MM.1S (cell line): ENCODE measurements at places on chromosomes 3 and 15.

GRCh38 chr15:41561777-41562145, 2.7 kb downstream of the TYRO3 start:
- no peak for DNase-seq

- DNase-seq, result no peak
Measured at GRCh38 chr15:38145651-38146111, 107.0 kb upstream of the SPRED1 start.

GRCh38 chr3:50539356-50540286, 27.9 kb downstream of the C3orf18 start:
- no peak for DNase-seq

- DNase-seq, result no peak
Measured at GRCh38 chr15:23758891-23759290, 71.8 kb upstream of the NDN start.

- no peak for DNase-seq
Measured at GRCh38 chr3:53817809-53818208, 28.4 kb downstream of the CHDH start.

GRCh38 chr3:122952520-122952919, 75.0 kb downstream of the SEMA5B start:
- DNase-seq, result no peak

DNA sequence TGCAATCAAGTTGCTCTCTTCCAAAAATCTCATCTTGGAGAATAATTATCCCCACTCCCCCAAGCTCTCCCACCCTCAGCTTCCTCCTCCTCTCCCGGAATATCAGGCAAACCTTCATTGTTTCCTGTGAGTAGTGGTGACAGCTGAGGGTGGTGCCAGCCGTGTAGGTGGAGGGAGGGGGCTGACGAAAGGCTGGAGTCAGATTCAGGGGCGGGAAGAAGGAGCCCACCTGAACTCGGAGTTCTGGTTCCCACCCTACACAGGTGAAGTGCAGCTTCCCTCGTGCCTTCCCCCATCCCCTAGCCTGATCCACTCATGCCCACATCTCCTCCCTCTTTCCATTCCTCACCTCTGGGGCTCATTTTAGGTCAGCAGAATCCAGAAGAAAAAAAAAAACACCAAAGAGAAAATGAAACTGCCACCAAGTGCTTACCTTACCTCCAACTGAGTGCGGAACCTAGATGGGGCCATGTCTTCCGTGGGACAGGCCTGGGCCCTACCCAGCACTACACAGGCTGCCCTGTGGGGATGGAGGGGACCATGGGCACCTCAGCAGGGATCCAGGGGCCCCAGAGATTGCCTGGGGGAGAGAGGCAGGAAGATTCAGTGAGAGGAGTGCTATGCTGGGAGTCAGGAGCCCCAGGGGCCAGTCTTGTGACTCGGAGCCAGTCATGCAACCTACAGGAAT, 81.3 kb downstream of the ADCY5 start:
- peak; percentile 41 for DNase-seq
